ENCODE measurements at places on chromosomes 7 and 10.

- peaks cover 13% of the 10 kb centered on the region for H3K36me3 ChIP-seq
- no peak overlapping the region for H3K27ac ChIP-seq
- no peak for DNase-seq
- no peak overlapping the region for H3K4me3 ChIP-seq
- no peaks in the 10 kb centered on the region for H3K27me3 ChIP-seq
Measured at GRCh38 chr7:2041496-2042367, 191.0 kb downstream of the MAD1L1 start.

DNA sequence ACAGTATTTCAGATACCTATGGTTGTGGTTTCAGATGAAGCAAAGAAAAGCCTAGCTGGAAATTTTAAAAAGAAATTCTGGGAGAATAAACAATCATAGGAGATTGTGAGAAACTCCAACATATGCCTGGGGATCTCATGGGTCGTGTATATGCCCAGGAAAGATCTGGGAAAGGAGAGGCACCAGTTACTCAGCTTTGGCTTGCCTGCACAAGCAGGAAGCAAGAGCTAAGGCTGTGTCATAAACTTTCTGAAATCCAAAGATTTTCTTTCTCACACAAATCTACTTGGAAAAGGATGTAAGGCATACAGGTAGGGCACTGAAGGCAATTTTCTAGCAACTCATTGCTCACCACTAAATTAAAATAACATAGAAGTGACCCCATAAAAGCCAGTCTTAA lies 373.6 kb downstream of the CDC14C start:
- no peak for DNase-seq
- H3K36me3 ChIP-seq, result no peaks in the 10 kb centered on the region
- no peak overlapping the region for H3K27ac ChIP-seq
- no peak overlapping the region for H3K4me3 ChIP-seq

DNA sequence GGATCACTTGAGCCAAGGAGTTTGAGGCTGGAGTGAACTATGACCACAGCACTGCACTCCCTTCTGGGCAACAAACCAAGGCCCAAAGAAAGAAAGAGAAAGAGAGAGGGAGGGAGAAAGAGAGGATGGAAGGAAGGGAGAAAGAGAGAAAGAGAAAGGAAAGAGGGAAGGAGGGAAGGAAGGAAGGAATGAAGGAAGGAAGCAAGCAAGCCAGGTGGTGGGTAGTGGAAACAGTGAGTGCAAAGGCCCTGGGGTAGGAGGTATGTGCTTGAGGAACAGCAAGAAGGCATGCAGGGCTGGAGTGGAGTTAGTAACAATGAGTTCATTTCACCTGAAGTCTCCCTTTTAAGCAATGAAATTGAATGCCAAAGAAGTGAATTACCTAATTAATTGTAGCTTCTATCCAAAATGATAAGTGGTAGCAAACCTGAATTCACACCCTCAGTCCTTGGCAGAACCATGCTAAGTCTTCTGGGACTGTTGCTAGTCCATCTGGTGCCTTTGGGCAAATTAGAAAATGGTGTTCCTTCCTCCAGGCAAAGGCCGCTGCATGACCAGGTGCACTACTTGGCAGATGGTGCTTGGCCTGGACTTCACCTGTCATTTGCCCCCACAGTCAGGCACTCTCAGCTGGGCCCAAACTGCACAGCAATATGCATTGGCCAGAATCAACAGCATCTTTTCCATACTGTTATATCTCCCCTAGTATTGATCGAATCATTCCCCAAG lies 67.4 kb upstream of the MPP7 start:
- H3K36me3 ChIP-seq, result no peaks in the 10 kb centered on the region
- H3K4me3 ChIP-seq, result no peak overlapping the region
- no peak overlapping the region for H3K27ac ChIP-seq
- no peak for DNase-seq
- no peaks in the 10 kb centered on the region for H3K27me3 ChIP-seq

GRCh38 chr10:71512761-71513539 lies 116.2 kb downstream of the CDH23 start:
- DNase-seq, result no peak
- H3K36me3 ChIP-seq, result no peaks in the 10 kb centered on the region
- no peaks in the 10 kb centered on the region for H3K27me3 ChIP-seq
- H3K27ac ChIP-seq, result no peak overlapping the region
- H3K4me1 ChIP-seq, result peaks cover 10% of the 10 kb centered on the region
